ENCODE measurements at places on chromosomes 7 and 10. TPM values are rescaled to one million over a fixed set of nuclear protein-coding genes. Genes with fewer than 3 reads are reported as not detected.

PNLIPRP2 gene
- 0.34 TPM for total RNA-seq

MORN4 gene
- total RNA-seq, result 3.5 TPM

CHRM2 gene
- total RNA-seq, result 0.05 TPM

MYH16 gene
- total RNA-seq, result not detected

PKD1L1 gene
- 0.58 TPM for total RNA-seq

- no peak for DNase-seq
Measured at GRCh38 chr10:11625019-11625735, 13.7 kb upstream of the USP6NL start.

DNA sequence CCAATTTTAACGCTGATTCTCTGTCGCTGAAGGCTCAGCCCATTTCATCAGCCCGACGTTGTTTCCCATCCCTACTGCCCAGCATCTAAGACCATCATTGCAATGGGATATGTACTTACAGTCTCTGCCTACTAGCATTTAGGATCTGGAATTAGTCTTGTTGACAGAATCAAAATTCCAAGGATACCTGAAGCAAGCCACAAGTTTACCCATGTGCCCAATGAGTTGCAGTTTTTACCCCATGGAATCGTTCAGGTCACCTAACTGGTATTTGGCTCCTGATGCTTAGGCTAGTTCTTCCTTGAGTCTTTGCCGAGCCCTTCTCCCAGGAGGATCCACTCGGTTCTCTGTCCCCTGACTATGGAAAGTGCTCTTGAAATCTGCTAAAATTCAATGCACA is 276.8 kb downstream of the DNAJB9 start:
- DNase-seq, result no peak

DNA sequence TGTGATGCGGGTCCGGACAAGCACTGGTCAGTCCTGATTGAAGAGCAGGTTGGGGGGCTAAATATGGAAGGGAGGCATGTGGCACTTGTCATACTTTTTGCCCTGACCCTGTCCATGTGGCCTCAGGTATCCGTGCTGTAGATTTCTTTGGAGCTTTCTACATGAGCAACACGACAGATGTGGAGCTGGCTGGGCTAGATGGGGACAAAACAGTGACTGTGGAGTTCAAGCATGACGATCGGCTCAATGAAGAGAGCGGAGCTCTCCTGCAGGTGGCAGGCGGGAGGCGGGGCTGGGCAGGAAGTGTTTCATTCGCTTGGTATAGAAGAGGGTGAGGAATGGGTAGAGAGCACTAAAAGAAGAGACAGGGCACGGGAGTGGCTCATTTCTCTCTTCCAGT is 13.0 kb upstream of the CHCHD1 start:
- DNase-seq, result no peak

DNA sequence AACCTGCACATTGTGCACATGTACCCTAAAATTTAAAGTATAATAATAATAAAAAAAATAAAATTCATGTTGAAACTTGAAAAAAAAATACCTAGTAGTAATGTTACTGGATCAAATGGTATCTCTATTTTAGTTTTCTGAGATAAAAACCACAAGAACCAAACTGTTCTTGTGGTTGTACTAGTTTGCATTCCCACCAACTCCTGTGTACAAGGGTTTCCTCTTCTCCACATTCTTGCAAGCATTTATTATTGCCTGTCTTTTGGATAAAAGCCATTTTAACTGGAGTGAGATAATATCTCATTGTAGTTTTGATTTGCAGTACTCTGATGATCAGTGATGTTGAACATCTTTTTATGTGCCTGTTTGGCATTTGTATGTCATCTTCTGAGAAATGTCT is 177.7 kb downstream of the KIF20B start:
- DNase-seq, result no peak

GRCh38 chr7:7693881-7694280 is 24.5 kb downstream of the RPA3 start:
- no peak for DNase-seq

GRCh38 chr7:47266799-47267198 is 315.1 kb downstream of the TNS3 start:
- no peak for DNase-seq
